Smooth muscle cell of the coronary artery (primary cell): ENCODE measurements at places on chromosomes 1 and 21. TPM values are rescaled to one million over a fixed set of nuclear protein-coding genes. Genes with fewer than 3 reads are reported as not detected.

The TIAM1 gene
- 0.75 and 5.3 TPM in 2 replicates for total RNA-seq

The LAMC2 gene
- 1.5 and 7.0 TPM in 2 replicates for total RNA-seq

The EPS8L3 gene
- total RNA-seq = not detected in 2 replicates

The OR2L8 gene
- not detected in 2 replicates for total RNA-seq

The TRIM67 gene
- total RNA-seq = 0.23 TPM in 1 of 2 replicates, not detected in the other

The PCBP3 gene
- 10.8 TPM in 1 of 2 replicates, not detected in the other for total RNA-seq

The SMIM1 gene
- total RNA-seq = 0.70 and 1.4 TPM in 2 replicates
